Chondrocyte (in vitro differentiated cells): ENCODE measurements at places on chromosomes 7 and 10.

- no peak for DNase-seq
Measured at GRCh38 chr7:38195804-38196595, 18.0 kb downstream of the STARD3NL start.

GRCh38 chr10:32348297-32349198 lies 1.6 kb upstream of the EPC1 start:
- no peak for DNase-seq

GRCh38 chr7:30057741-30058140 lies 29.5 kb downstream of the PLEKHA8 start:
- no peak for DNase-seq

DNA sequence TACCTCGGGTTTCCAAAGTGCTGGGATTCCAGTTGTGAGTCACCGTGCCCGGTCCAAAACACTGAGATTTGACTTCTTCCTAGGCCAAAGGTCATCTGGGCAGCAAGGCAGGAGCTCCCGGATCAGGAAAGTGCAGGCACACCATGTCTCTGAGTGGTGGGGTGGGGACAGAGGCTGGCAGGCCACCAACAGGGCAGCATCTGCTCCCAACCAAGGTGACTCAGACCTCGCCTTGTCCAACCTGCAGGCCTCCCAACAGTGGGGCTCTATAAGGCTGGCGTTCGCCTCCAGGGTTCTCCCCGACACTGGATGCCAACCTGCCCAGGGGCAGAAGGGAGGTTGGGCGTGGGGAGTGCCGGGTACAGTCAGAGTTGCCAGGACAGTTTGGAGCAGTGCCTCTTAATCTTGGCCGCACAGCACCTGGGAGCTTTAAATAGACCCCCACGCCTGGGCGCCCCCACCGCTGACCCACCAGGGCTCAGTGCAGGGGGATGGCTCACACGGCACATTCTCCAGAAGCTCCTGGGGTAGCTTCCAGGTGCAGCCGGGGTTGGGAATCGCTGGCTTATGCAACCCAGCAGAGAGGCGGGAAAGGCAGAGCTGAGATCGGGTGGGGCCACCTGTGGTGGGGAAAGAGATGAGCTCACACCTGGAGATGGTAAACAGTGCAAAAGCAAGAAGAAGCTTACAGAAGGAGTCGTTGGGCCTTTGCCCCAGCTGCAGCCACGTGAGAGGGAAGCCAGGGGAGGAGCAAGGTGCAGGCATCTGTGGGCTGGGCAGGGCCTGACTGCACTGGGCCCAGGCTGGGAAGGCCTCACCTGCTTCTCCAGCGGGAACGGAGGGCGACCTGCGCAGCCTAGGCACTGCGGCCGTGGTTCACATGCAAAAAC lies 10.9 kb downstream of the CALML5 start:
- DNase-seq: no peak

- no peak for DNase-seq
Measured at GRCh38 chr10:112675560-112676083, 228.6 kb downstream of the VTI1A start.

DNA sequence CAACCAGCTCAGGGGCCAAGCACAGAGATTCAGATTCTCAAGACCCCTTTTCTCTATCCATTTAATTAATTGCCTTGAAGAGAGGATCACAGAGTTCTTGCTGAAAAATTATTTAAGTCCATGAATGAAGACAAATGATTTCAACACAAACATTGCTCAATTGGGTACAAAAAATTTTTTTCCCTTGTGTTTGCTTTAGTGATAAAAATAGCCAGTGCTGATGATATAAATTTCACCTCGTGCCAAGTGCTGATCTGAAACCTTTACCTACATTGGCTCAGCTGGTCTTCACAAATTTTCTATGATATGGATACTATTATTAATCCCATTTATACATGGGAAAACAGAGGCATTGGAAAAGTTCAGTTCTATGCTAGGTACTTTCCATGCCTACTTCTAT lies 377.1 kb downstream of the NRG3 start:
- no peak for DNase-seq

GRCh38 chr10:88582806-88583583 lies at the start of gene RNLS:
Gene RNLS, minus strand, starts transcription at chr10:88583318.
- DNase-seq: peak; percentile 75
